ENCODE measurements at places on chromosomes 3 and 15.

DNA sequence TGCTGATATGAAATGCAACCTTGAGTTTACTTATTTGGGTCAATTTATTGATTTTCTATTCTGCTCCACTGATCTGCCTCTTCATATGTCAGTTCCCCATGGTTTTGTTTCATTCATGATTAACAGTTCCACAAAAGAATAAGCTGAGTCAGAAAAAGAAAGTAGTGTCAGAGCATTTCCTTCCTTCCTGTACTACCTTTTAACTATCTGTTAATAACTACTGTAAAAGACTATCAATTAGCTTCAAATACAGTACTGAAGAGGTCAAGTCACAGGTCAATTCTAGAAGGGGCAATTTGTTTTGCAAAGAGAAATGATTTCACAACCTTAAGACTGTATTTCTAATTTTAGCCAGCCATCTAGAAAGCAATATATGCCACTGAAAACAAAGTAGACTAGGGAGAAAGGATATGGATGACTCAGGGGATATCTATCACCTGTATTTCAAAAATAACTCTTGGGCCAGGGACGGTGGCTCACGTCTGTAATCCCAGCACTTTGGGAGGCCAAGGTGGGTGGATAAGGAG is 129.5 kb downstream of the TFDP2 start:
- no peak overlapping the region for H3K4me3 ChIP-seq
- no peak for DNase-seq
- peaks cover 19% of the 10 kb centered on the region for H3K4me1 ChIP-seq
- H3K27me3 ChIP-seq: no peaks in the 10 kb centered on the region
- no peak overlapping the region for H3K27ac ChIP-seq
- H3K36me3 ChIP-seq: peaks cover 2% of the 10 kb centered on the region

- no peaks in the 10 kb centered on the region for H3K4me1 ChIP-seq
- no peak overlapping the region for H3K4me3 ChIP-seq
- H3K27ac ChIP-seq: no peak overlapping the region
- H3K36me3 ChIP-seq: no peaks in the 10 kb centered on the region
- no peak for DNase-seq
- H3K27me3 ChIP-seq: peaks cover 32% of the 10 kb centered on the region
Measured at GRCh38 chr3:190008432-190008831, 112.3 kb downstream of the P3H2 start.

GRCh38 chr3:124861041-124861440 is 26.1 kb downstream of the ITGB5 start:
- H3K4me3 ChIP-seq: no peak overlapping the region
- DNase-seq: no peak
- H3K27me3 ChIP-seq: peaks cover under 1% of the 10 kb centered on the region
- H3K27ac ChIP-seq: no peak overlapping the region

- H3K4me1 ChIP-seq: peaks cover 54% of the 10 kb centered on the region
- peak overlapping the region; percentile 98 for H3K27ac ChIP-seq
- H3K27me3 ChIP-seq: no peaks in the 10 kb centered on the region
- peaks cover 46% of the 10 kb centered on the region for H3K36me3 ChIP-seq
- peak overlapping the region; percentile 97 for H3K4me3 ChIP-seq
Measured at GRCh38 chr3:132659000-132659364, 627 bp downstream of the ACAD11 start.

GRCh38 chr15:76991048-76991447 is 3.9 kb upstream of the PSTPIP1 start:
- DNase-seq: peak; percentile 27
- no peaks in the 10 kb centered on the region for H3K27me3 ChIP-seq

- no peaks in the 10 kb centered on the region for H3K36me3 ChIP-seq
- peaks cover 8% of the 10 kb centered on the region for H3K4me1 ChIP-seq
- peaks cover 24% of the 10 kb centered on the region for H3K27me3 ChIP-seq
- no peak overlapping the region for H3K4me3 ChIP-seq
Measured at GRCh38 chr3:46900007-46900292, 22.4 kb downstream of the PTH1R start.

DNA sequence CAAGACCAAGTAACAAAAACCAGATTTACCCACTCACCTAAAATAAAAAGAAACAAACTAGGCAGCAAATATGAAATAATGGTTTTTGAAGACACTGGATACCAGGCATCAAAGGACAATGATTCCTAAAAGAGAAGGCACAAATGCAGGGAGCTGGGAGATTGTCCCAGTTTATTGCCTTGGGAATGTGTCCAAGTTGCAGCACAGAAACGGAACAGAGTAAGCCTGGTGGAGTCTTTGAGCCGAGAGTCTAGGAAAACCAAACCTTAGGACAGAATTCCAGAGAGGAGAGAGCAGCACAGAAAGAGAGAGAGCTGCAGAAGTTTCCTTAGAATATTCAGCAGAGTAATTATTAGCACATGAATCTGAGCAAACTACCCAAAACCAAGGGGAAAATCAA is 7.8 kb upstream of the ARF4 start:
- H3K4me3 ChIP-seq: no peak overlapping the region
- H3K27ac ChIP-seq: no peak overlapping the region
- H3K27me3 ChIP-seq: no peaks in the 10 kb centered on the region
- H3K4me1 ChIP-seq: peaks cover 6% of the 10 kb centered on the region
- no peak for DNase-seq

GRCh38 chr3:155791190-155791589 is 14.9 kb downstream of the C3orf33 start:
- no peaks in the 10 kb centered on the region for H3K27me3 ChIP-seq
- peak overlapping the region; percentile 47 for H3K27ac ChIP-seq
- H3K4me1 ChIP-seq: peaks cover 6% of the 10 kb centered on the region
- no peak for DNase-seq
- no peak overlapping the region for H3K4me3 ChIP-seq

GRCh38 chr3:100563652-100564211 is 45.7 kb upstream of the ADGRG7 start:
- H3K4me3 ChIP-seq: no peak overlapping the region
- no peak for DNase-seq
- H3K27me3 ChIP-seq: no peaks in the 10 kb centered on the region

DNA sequence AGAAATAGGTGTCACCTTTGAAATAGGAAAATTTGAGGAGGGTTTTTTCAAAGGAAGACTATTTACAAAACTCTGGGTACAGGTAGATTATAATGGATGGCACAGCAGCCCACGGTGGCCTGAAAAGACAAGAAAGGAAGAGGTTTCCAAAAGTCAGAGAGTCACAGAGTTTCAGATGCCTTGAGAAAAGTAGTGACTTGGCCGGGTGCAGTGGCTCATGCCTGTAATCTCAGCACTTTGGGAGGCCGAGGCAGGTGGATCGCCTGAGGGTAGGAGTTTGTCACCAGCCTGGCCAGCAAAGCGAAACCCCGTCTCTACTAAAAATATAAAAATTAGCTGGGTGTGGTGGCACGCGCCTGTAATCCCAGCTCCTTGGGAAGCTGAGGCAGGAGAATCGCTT is 35.2 kb downstream of the OSTN start:
- H3K36me3 ChIP-seq: no peaks in the 10 kb centered on the region
- H3K27ac ChIP-seq: no peak overlapping the region
- no peaks in the 10 kb centered on the region for H3K27me3 ChIP-seq
- peaks cover 5% of the 10 kb centered on the region for H3K4me1 ChIP-seq

GRCh38 chr3:44179246-44179645 is 62.4 kb upstream of the TOPAZ1 start:
- H3K27ac ChIP-seq: no peak overlapping the region
- no peak for DNase-seq
- no peak overlapping the region for H3K4me3 ChIP-seq
- no peaks in the 10 kb centered on the region for H3K36me3 ChIP-seq
- peaks cover 29% of the 10 kb centered on the region for H3K27me3 ChIP-seq

GRCh38 chr15:72889545-72889944 is 106.0 kb upstream of the ADPGK start:
- H3K4me3 ChIP-seq: no peak overlapping the region
- no peak overlapping the region for H3K27ac ChIP-seq

- no peak for DNase-seq
- no peak overlapping the region for H3K4me3 ChIP-seq
- no peaks in the 10 kb centered on the region for H3K27me3 ChIP-seq
- H3K27ac ChIP-seq: peak overlapping the region; percentile 66
- peaks cover 33% of the 10 kb centered on the region for H3K4me1 ChIP-seq
Measured at GRCh38 chr3:150635526-150635925, 32.4 kb downstream of the SELENOT start.

DNA sequence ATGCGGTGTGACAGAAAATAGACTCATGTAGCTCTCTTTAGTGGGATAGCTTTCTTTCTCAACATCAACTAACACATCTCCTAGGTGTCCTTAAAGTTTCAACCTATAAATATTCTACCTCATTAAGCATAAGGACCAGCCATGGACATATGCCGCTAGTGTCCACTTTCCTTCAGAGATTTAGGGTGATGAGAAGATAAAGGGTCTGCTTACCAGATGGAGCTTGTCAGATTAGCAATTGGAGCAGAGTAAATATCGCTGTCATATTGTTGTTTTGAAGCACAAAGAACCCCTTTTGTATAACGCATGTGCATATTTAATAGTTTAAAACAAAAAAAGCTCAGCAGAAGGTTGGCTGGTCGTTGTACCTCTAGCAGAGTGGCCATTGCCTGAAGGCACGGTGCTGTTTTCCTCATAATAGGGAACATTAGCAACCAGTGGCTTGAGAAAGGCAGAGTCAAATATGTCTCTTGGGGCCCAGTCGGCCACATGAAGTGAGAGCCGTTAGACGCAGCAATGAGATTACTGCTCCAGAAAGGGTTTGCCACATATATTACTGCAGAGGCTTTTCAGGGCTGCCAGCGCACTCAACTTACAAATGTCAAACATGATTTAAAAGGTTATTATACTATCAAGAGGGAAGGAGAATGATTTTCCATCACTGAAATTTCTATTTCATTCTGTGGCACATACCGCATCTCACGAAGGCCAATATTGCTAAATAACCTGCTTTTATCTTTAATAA is 264.2 kb downstream of the ROBO2 start:
- DNase-seq: no peak
- H3K4me1 ChIP-seq: no peaks in the 10 kb centered on the region
- no peaks in the 10 kb centered on the region for H3K27me3 ChIP-seq
- no peak overlapping the region for H3K4me3 ChIP-seq

GRCh38 chr3:113193719-113194118 is 17.6 kb upstream of the BOC start:
- no peak overlapping the region for H3K4me3 ChIP-seq
- DNase-seq: no peak
- H3K27me3 ChIP-seq: no peaks in the 10 kb centered on the region
- no peaks in the 10 kb centered on the region for H3K4me1 ChIP-seq
- H3K36me3 ChIP-seq: no peaks in the 10 kb centered on the region
- no peak overlapping the region for H3K27ac ChIP-seq

DNA sequence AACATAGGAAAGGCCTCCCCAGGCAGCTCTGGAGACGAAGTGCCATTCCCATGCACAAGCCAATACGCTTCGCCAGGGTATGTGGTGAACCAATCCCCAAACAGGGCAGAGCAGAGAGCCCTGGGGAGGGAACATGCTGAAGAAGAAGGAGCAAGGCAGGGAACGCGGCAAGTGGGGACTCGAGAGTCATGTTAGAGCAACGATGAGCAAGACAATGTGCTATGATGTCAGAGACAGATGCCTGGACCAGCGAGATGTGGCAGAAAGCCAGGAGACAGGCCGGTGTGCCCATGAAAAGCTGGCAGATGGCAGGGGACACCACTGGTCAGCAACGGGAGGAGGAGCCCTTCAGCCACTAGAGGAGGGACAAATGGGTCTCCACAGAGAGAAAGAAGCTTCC is 39.6 kb downstream of the NIPA2 start:
- H3K27me3 ChIP-seq: no peaks in the 10 kb centered on the region
- no peaks in the 10 kb centered on the region for H3K4me1 ChIP-seq
- no peak overlapping the region for H3K4me3 ChIP-seq
- no peak overlapping the region for H3K27ac ChIP-seq
- DNase-seq: no peak
- H3K36me3 ChIP-seq: peaks cover 36% of the 10 kb centered on the region

DNA sequence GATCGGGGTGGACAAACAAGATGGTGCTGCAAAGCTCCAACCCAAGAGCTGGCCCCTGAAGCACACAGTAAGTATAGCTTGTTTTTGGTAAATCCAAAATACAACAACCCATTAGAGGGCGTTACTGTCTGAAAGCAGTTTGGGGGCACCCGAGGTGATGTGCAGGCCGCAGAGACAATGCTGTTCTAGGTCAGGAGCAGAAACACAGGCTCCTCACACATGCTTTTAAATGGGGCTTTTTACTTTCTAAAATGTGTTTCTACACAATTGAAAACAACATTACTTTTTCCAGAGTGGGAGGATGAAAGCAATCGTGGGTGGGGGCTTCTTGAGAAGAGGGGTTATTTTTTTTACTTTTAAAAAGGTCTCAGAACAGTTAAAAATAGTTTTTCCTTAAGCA is 1029.3 kb upstream of the CFAP20DC start:
- peak overlapping the region; percentile 46 for H3K4me3 ChIP-seq
- H3K4me1 ChIP-seq: peaks cover 70% of the 10 kb centered on the region
- no peaks in the 10 kb centered on the region for H3K27me3 ChIP-seq
- DNase-seq: peak; percentile 49

GRCh38 chr3:163261056-163261455 is 1764.4 kb downstream of the OTOL1 start:
- H3K4me1 ChIP-seq: no peaks in the 10 kb centered on the region
- H3K4me3 ChIP-seq: no peak overlapping the region
- no peaks in the 10 kb centered on the region for H3K36me3 ChIP-seq
- no peaks in the 10 kb centered on the region for H3K27me3 ChIP-seq

GRCh38 chr3:63655519-63655918 is 3.0 kb downstream of the SNTN start:
- H3K27ac ChIP-seq: no peak overlapping the region
- H3K36me3 ChIP-seq: no peaks in the 10 kb centered on the region
- H3K4me3 ChIP-seq: no peak overlapping the region

DNA sequence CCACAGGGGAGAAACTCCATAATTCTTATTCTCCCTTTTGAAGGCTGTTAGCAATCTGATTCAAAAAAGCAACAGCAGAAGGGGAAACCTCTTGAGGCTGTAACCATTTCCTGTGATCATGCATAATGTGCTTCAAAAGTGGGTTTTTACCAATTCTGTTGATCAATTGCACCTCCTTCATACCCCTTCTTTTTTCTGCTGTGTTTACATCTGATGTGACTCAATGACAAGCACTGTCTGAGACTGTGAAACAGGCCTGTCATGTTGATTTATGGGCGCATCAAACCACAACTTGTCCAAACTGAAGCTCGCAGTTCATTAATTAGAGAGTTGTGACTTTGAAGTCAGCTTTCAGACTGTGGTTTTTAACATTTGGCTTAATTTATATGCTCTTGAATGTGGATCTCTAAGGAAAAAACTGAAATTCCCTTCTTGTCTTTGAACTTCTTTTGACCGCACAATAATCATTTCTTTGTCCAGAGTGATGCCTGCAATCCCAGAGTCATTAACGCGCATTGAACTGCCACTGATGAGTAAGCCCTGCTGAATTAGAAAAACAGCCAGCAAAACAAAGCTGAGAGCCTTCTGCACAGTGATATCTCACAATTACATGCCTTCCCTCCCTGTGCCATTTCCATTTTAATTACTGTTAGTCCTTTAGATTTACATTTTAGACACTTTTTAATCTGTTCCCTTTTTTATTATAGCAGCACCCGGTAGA is 532.8 kb downstream of the FOXP1 start:
- peaks cover 100% of the 10 kb centered on the region for H3K4me1 ChIP-seq
- no peak overlapping the region for H3K27ac ChIP-seq
- peaks cover 100% of the 10 kb centered on the region for H3K36me3 ChIP-seq
- DNase-seq: no peak
- H3K27me3 ChIP-seq: no peaks in the 10 kb centered on the region

GRCh38 chr3:189508784-189509501 is 122.2 kb upstream of the TP63 start:
- DNase-seq: no peak
- H3K36me3 ChIP-seq: no peaks in the 10 kb centered on the region
- no peak overlapping the region for H3K27ac ChIP-seq
- no peak overlapping the region for H3K4me3 ChIP-seq
- peaks cover under 1% of the 10 kb centered on the region for H3K4me1 ChIP-seq

Measured in activated T-cell treated with anti-CD3 and anti-CD28 coated beads, Interleukin-2, amount 50 U/mL, for 24 hours (primary cell).